ENCODE measurements at places on chromosomes 2 and 18.

GRCh38 chr2:168948621-168949212 lies 47.6 kb downstream of the G6PC2 start:
- no peak for DNase-seq

DNA sequence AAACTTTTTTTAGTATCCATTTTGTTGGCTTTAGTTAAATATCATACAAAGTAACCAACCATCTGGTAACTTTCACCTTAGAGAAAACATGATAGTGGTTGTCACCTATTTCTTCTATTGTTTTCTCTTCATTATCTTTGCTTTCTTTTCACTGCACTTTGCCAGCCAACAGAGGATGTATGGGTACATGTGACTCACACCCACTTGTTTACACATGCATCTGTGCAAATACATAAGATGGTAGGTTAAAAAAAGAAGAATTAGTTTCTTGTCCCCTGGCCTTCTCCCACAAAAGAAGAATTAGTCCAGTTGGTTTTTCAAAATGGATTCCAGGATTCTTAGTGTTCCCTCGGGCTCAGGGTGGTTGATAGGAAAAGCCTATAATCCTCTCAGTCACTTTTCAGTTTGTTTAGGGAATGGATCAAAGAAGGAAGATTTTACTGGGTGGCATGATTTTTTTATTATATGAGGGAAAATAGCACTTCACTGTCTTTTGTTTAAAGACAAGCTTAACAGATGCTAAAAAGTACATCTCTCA lies 46.6 kb downstream of the CDK15 start:
- DNase-seq: no peak

- peak; percentile 35 for DNase-seq
These were observed 89.6 kb downstream of the TTC32 start for GRCh38 chr2:19812166-19812565.

DNA sequence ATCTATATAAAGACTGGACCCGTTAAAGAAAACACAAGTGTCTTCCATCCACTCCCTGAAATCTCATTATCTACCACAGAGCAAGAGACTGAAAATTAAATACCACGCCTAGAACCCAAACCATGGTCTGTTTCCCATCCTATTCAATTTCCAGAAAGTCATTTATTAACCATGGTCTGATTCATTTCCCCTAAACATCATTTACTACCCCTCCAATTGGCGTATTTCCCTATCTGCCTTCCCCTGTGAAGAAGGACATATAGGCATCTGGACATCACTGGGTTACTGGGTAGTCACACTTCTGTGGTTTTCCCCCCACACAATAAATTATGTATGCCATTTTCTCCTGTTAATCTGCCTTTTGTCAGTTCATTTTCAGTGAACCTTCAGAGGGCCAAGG lies 30.8 kb downstream of the CCDC93 start:
- no peak for DNase-seq

DNA sequence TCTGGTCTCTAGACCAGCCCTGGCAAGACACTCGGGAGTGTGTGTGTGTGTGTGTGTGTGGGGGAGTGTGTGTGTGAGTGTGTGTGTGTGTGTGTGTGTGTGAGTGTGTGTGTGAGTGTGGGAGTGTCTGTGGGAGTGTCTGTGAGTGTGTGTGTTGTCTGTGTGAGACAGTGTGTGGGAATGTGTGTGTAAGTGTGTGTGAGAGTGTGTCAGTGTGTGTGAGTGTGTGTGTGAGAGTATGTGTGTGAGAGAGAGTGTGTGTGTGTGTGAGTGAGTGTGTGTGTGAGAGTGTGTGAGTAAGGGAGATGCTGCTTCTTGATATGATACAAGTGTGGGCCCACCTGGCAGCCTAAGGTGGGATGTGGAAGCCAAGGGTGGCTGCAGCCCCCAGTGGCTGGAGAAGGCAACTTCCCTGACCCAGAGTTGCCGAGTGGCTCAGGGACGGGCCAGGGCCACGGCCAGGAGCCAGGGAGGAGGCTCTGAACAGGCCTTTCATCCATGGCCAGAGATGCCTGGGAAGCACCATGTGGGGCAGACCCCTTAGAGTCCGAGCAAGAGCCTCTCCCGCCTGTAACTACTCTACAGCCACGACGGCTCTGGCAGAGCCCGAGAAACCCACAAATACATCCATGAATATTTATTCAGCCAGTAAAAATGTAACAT lies 159.3 kb upstream of the MYCN start:
- no peak for DNase-seq

DNA sequence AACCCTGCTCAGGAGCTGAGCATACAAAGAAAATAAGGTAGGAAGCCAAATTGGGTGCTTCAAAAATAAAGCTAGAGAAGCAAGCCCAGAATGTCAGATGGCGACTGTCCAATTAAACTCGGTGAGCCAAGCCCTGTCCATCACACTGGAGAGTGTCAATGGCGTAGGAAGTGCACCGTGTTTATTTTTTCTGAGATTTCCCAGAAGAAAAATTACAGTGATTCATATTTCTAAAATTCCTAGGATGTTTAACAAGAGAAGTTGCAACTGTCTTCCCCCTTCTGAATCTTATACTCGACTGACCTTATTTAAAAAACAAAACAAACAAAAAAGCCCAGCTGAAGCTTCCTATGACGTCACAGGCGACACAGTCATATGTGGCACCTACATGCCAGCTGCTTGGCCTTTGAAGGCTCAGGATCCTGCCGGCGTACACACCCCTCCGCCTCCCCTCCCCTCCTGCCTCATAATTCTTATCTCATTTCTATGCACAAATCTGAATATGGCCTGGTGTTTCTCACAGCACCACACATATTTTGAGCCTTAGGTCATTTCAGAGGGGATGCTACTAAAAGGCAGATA lies 60.8 kb downstream of the MBP start:
- DNase-seq: peak; percentile 82

GRCh38 chr2:37500031-37500430 lies 155.6 kb downstream of the QPCT start:
- no peak for DNase-seq

- no peak for DNase-seq
These were observed 202.1 kb upstream of the MEX3C start for GRCh38 chr18:51399491-51400122.

GRCh38 chr2:48668992-48669391 lies 51.3 kb downstream of the GTF2A1L start:
- no peak for DNase-seq

DNA sequence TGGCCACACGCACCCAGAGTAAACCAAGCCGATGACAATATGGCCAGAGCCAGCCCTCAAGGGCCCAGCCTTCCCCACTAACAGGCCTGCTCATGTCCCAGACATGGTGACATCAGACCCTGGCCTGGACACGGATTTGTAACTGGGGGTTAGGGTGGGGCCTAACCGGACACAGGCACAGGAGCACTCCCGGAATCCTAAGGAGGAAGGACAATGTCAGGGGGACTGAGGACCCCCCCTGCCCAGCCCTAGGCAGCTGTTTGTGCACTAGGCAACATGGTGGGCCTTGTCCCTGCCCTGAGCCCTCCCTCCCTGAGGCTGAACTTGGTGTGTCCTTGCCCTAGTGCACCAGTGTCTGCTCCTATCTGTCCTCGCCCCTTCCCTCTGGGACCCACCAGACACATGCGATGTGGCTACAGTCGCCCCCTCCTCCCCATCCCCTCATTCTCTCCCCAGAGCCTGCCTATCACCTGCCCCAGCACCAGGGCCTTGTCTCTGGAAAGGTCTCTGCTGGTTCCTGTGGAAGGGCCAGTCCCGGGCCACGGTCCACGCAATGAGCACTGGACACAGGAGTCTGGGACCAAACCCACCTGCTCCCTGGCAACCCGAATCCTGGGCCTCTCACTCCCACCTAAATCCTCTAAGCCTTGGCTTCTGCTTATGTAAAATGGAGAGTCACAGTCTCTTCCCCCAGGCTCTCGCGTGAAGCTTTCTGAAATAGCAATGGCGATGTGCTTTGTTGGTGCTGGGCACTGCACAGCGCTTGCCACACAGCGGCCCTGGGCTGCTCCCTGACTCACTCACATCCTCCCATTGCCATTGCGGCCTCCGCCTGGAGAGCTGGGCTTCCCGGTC lies 76.5 kb upstream of the RAB6C start:
- no peak for DNase-seq

- peak; percentile 82 for DNase-seq
These were observed 9.4 kb downstream of the CTIF start for GRCh38 chr18:48548011-48548771.

GRCh38 chr2:179691235-179691634 lies 170.2 kb downstream of the ZNF385B start:
- no peak for DNase-seq

DNA sequence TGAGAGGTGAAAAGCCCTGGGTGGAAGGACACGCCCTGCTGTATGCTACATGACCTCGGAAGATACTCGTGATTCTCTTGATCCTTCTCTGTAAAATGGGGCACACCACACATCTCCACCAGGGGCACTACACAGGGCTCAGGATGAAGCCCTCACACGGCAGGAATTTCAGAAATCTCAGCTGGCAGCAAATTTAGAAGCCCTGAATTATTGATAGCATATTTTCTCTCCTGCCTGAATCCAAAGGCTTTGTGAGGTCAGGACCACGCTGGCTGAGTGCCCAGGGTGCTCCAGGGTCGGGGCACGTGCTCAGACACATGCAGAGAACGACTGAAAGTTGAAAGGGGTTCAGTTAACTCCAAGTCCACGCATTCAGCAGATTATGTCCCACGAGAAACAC lies 42.1 kb upstream of the GALR1 start:
- DNase-seq: peak; percentile 67

DNA sequence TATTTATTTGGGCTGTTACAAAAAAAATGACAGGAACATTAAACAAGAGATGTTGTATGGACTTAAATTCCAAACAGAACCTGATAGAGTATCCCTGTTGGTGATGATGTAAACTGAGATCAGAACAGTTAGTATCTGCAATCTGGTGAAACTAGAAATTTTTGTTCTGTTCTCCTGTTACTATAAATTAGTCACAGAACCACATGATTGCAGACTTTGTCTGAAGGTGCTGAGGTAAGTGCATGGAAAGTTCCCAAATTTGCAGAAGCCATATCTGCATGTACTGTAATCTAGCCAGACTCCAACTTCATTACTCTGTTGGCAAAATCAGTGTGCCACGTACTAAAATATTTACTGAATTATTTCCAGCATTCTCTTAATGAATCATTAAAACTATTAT lies 516.3 kb upstream of the FSIP2 start:
- no peak for DNase-seq

- DNase-seq: no peak
These were observed 9.1 kb downstream of the TMEM127 start for GRCh38 chr2:96256611-96257113.

DNA sequence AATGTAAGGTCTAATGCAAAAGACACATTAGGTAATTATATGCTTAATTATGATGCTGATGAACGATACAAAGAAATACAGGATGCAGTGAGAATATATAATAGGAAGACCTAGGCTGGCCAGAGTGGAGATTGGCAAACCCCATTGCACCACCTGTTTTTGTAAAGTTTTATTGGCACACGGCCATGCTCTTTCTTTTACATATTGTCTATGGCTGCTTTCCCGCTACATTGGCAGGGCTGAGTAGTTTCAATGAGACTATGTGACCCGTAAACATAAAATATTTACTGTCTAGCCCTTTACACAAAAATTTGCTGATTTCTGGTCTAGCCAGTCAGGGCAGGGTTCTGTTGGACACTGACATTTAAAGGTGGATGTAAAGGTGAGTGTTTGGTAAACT lies 5.4 kb downstream of the SEC11C start:
- DNase-seq: no peak

- DNase-seq: no peak
These were observed at the start of gene PDCD1 for GRCh38 chr2:241858206-241859016. PDCD1 (minus strand) TSS chr2:241858894; CDS start chr2:241858838, 56 bp downstream.

GRCh38 chr2:215382011-215382410 lies 53.9 kb downstream of the FN1 start:
- DNase-seq: no peak

DNA sequence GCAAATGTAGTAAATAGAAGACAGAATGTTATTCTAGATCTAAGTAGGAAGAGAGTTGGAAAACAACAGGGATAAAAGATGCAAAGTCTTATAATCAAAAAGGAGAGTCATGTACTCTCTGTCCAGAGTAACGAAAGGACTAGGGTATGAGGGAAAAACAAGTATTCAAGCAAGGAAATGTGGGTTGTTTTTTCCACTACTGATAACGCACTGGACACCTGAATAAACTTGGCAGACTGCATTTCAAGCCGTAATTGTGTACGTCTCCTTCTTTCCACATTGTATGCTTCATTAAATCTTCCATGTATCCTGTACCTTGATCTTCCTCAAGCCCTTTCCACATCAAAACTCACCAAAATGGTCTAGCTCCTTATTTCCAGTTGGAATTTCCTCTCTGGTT lies 420.6 kb downstream of the ZEB2 start:
- DNase-seq: no peak

GRCh38 chr18:56146565-56146964 lies 491.8 kb downstream of the TXNL1 start:
- DNase-seq: no peak

GRCh38 chr2:45162711-45163110 lies 153.5 kb upstream of the SIX2 start:
- DNase-seq: no peak
